ENCODE measurements at places on chromosomes 1 and 21.

DNA sequence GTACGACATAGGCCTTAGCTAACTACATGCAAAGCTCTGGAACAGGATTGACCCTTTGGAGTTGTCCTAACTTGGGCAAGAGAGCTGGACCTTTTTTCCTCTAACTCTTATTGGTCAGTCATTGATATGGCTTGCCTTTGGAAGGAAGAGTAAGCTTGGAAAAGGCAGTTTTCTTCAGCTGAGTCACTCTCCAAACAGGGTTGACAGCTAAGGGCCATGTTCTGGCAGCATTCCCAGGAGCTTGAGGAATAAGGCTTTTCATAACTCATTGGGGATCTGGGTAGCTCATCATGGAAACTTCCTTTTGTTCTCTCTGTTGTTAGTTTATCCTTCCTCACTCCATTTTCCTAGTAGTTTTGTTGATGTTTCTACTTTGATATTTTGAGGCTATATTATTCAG, 14.5 kb upstream of the ERRFI1 start:
- peak; percentile 93 for DNase-seq

DNA sequence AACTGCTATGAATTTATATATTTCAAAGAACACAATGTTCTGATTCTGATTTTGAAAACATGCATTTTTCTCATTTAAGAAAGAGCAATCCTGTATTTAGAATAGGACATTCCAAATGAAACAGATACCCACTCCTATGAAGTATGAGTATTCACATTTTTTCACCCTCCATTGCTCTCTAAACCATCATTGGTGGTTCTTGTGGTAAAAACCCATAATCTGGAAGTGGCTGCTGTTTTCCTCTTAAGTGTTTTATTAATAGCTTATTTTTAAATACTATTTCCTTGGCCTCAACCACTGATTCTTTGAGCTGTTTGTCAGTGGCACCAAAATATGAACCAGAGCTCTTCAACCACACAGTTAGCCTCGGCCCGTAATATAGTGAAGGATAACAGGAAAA, 60.0 kb upstream of the ADAM30 start:
- no peak for DNase-seq

DNA sequence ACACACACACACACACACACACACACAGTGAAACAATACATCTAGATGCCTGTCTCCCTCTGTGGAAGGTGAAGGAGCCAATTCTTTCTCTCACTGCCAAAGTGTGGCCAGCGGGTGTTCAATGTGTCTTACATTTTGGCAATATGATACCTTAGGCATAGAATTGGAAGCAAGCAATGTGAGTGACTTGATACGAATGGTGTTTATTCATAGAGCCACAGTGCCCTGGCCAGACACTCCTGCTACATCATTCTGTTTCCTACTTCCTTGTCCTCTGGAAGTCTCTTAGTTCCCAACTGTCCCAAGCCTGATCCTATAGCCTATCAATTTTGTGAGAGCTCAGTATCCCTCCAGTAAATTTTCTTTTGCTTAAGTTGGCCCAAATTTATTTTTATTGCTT, 170.0 kb upstream of the L1TD1 start:
- DNase-seq: no peak

GRCh38 chr1:165965857-165966256, 138.4 kb downstream of the UCK2 start:
- no peak for DNase-seq

DNA sequence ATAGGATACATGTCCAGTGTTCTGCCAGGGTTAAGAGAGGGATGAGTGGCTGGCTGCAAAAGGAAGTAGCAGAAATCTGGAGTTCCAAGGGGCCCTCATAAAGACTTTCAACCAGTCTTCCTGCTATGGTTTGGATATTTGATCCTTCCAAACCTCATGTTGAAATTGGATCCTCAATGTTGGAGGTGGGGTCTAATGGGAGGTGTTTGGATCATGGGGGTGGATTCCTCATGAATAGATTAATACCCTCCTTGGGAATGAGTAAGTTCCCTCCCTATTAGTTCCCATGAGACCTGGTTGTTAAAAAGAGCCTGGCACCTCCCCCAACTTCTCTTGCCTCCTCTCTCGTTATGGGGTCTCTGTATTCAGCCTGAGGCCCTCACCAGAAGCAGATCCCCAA, 10.1 kb upstream of the GNG12 start:
- no peak for DNase-seq

GRCh38 chr1:219189021-219189824, 15.5 kb downstream of the LYPLAL1 start:
- DNase-seq: peak; percentile 38

DNA sequence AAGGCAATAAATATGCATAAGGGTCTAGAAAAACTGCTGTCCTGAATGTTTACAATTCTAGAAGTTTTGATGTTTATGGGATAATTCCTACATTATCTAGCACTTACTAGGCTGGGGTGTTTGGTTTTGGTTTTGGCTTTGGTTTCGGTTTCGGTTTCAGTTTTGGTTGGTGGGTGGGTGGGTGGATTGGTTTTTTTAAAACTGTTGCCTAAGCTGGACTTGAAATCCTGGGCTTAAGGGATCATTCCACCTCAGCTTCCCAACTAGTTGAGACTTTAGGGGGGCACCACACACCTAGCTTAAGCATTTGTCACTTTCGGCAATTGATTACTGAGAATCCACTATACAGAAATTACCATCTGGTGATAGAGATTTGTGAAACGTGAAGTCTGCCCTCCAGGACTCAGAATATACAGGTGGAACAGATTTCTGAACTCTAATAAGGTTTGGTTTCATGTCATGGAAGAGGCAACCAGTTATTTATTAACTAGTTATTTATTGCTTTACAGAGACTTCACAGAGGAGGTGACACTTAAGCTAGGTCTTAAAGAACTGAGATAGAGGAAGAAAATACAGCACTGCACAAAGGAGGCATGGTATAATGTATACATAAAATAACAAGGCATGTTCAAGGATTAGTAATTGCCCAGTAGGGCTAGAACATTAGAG, 69.6 kb downstream of the PIK3R3 start:
- no peak for DNase-seq

GRCh38 chr21:33374450-33375096, 28.6 kb upstream of the IFNGR2 start:
- no peak for DNase-seq

DNA sequence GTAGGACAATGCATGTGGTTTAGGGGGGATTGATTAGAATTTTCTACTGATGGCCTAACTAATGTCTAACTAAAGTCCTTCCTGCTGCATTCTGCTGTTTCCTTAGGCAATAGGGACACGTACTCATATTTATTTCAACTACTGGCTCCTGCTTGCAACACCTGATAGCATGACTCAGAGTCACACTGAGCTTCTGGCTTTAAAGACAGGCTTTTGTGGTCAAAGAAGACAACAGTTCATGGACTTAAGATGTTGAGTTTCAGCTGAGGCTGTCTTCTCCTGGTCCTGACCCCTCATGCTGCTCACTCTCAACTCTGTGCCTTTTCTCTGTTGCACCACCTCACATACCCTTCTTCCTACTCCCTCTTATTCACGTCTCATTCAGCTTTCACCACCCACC, 29.1 kb upstream of the TRABD2B start:
- no peak for DNase-seq

- DNase-seq: no peak
Observed at GRCh38 chr1:89780721-89781120, 40.1 kb upstream of the LRRC8D start.

DNA sequence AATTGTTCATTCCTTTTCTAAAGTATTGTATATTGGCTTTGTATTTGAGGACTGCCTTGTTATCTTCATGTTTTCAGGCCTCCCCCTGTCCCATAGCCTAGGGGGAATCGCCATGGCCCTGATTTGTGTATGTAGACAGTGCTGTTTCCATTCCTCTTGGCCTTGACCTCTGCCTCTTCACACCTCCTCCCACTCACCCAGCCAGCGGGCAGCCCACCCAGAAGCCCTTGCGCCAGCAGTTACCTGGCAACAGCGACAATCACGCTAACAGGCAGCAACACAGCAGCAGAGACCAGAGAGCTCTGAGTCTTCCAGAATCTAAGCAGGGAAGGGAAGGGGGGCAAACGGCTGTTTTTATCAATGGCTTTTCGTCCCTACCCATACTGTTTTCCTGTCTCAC, 50.0 kb upstream of the NPL start:
- no peak for DNase-seq

GRCh38 chr1:168906367-168906766, 177.4 kb upstream of the DPT start:
- DNase-seq: no peak

- peak; percentile 9 for DNase-seq
Observed at GRCh38 chr21:45471525-45472221, 66.7 kb downstream of the COL18A1 start.

DNA sequence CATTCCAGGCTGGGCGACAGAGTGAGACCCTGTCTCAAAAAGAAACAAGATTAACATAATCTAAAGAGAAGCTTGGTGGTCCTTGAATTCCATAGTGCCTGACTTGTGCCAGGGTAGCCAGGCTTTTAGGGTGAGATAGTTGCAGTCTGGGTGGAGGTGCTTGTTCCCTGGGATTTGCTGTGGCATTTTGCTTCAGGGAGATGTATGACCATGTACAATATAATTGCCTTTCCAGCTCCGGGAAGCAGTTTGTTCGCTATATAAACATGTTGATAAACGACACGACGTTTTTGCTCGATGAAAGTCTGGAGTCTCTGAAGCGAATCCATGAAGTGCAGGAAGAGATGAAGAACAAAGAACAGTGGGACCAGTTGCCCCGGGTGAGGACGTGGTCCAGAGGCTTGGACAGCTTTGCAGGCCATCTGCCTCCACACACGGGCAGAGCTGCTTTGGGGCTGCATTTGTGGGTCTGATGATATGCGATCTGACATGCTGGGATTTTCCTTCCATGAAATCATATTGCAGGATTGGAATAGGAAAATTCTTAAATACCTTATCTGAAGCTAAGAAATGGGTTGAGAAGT, 49.4 kb upstream of the KIF1B start:
- DNase-seq: no peak

DNA sequence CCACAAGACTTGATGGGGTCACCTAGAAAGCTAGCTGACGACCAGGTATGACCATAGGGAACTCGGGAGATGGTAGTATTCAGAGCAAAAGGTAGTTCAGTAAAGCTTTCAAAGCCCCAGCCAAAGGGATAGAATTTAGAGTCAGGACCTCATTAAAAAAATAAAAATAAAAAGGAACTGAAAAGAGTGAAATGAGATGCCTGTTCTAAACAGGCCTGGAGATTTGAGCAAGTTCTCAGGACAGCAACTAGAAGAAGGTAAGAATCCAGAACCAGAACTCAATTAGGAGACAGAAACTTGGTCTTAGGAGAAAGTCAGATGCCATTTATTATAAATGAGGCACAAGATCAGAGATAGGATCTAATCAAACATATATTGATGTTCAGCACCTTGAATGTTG, 265.5 kb upstream of the CACYBP start:
- no peak for DNase-seq

DNA sequence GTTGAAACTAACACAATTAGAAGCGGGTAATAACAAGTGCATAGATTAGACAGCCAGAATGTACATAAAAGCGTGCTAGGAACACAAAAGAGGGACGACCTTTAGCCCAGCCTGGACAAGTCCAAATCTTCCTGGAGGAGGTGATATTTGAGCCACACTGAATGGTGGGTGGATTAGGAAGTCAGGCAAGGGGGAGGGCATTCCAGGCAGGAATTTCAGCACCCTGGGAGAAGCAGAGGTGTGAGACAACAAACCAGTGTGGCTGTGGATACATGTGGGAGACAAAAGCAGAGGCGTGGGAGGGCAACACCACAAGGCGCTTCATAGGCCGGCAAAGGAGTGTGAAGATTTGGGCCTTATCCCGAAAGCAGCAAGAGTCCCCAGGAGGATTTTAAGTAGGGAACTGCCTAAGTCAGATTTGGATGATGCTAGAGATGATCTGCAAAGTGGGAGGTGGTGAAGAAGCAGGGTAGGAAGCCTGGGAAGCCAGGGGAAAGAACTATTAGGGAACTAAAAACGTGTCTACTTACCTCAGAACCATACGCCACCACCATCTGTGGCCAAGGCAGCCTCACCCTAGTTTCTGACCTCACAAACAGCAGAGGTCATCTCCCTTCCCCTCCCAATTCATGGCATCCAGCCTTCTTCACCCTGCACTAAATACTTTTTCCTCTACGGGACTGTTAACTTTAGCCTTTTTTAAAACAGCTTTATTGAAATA, 81.8 kb downstream of the GLUL start:
- no peak for DNase-seq

GRCh38 chr1:33168556-33169289, 13.1 kb downstream of the TRIM62 start:
- no peak for DNase-seq

DNA sequence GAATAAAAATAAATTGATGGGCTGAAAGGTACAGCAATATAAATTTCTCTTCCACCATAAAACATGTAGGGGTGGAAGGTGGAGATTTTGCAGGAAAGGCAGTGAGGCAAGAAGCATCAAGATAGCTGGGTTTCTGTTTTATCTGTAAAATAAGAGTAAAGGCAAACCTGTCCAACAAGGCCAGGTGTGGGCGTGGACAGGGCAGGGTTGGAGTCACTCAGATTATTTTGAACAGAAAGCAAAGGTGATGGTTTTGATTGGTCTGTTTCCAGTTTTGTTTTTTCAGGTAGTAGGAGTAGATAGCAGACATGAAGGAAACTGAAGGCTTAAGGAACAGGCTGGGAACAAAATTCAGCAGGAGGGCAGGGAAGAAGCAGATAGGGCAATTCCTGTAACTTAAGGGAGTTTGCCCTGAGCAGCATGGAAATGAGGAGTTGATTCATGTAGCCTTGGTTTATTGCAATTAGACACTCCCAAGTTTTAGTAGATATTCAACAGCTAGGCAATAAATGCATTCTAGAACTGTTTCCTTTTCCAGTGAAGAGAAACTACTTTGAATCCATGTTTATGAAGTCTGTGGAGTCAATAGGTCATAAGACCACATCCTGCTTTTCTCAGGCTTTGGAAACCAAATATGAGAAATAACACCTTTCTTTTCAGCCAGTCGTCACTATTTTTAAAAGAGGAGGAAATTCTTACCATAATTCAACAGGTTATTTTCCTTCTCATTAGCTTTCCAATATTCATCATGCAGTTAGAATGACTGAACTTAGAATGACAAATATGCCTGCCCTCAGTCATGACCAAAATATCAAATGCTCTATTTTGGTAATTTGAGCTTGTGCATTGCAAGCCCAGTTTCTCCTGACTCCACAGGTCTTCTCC, 38.7 kb upstream of the CD55 start:
- DNase-seq: no peak

GRCh38 chr1:100719490-100719889, at the start of gene VCAM1:
Gene VCAM1, plus strand, starts transcription at chr1:100719742. Its CDS starts 119 bp downstream, at chr1:100719861.
- no peak for DNase-seq

DNA sequence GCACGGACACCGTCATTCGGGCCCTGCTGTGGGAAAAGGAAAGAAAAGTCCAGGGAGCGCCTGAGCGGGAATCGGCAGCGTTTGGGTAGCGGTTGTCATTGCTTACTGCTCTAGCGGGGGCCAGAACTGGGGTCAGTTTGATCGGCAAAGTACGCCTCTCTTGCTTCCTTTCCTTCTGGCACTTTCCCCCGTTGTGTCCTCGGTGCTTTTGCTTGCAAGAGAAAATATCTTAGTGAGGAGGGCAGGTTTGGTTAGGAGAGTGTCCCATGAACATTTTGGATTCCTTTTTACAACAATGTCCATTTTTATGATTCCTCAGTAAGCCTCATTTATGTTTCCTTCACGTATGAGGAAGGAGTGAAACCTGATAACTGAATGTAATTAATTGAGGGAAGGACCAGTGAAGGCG, 670 bp downstream of the ST3GAL3 start:
- DNase-seq: no peak

- DNase-seq: no peak
Observed at GRCh38 chr1:230211436-230212145, 144.6 kb downstream of the GALNT2 start.
